ENCODE measurements at places on chromosomes 6 and 20.

DNA sequence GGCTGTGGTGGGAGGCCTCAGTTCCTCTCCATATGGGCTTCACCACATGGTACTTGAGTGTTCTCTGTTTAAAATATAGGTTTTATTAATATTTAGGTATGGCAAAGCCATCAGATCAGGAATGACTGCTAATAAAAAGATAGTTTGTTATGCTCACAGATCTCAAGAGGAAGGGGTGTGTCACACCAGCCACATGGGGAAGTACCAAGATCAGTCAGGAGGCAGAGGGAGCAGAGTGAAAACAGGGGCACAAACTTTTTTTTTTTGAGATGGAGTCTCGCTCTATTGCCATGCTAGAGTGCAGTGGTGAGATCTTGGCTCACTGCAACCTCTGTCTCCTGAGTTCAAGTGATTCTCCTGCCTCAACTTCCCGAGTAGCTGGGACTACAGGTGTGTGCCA is 92.1 kb upstream of the GCM1 start:
- no peak for DNase-seq

DNA sequence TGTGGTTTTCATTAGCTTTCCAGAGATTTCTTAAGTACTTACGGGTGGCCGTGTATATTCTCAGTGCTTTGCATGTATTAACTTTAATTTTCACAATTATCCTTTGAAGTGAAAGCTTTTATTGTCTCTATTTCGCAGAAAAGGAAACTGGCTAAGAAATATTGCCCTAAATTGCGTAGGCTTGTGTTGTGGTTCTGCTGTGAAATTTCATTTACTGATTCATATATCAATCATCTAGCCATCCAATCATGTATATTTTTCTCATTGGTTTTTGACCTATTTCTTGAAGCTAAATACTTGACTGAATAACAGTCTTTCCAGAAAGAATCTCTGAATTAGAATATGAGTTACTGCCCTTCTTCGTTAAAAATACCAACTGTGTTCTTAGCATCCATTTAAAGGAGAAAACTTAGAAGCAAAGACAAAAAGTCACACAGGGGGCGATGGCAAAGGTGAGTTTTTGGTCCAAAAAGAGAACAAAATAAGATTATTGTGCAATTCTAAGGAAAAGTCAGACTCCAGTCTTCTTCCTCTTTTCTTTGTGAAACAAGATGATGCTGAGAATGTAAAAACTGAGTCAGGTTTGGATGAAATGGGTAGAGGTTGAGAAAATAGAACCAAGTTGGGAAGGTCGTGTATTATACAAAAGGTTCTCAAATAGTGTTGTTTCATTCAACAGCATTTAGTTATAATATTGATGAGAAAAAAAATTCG is 1.4 kb downstream of the CYB5R4 start:
- DNase-seq: no peak

DNA sequence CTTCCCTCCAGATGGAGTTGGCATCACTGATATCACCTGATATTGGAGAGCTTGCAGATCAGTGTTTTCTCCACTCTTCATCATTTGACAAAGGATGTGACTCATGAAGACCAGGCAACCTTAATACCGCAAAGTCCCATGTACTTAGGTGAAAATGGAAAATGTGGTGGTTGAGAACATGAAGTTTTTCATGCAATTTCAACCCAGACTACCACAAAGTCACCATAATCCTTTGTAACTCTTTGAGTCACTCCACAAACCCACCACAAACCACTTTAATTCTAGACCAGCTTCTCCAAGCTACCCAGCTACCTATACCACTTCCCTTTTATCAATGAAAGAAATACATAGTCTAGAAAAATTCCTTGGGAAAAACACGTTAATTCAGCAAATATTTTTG is 7.1 kb downstream of the NHLRC1 start:
- DNase-seq: no peak

GRCh38 chr6:1987640-1988039 is 257.8 kb downstream of the GMDS start:
- no peak for DNase-seq

- no peak for DNase-seq
These were observed 683 bp upstream of the C20orf204 start for GRCh38 chr20:64035066-64035932.

DNA sequence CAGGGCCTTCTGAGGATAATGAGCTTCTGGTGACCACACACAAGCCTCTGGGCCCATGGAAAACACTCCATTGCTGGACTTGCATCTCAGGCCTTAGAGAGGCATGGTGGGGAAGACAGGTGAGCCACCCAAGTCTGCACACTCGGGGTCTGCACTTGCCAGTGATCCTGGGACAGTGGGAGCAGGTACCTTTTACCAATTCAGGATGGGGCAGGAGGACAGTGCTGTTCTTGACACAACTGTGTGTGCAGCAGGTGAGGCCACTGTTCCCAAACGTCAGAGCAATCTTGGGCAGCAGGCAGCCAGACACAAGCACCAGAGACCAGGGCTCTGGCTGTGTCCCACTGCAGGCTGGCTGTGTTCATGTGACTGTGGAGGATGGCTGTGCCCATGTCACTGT is 221.3 kb downstream of the ERMARD start:
- no peak for DNase-seq

DNA sequence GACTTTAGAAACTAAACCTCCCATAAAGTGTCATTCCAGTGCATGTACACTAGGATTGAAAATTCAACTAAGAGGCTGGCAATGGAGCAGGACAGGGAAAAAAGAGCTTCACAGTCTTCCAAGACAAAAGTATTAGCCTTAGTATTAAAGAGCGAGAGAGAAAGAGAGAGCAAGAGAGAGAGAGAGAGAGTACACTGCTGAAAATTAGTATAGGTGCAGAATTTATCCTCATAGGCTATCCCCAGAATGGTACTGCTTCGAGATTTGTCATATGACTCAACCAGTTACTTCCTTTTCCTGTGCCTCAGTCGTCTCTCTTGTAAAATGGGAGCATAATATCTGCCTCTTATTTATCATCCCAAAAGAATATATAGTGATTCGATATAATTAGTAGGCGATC is 543.2 kb upstream of the JARID2 start:
- no peak for DNase-seq

DNA sequence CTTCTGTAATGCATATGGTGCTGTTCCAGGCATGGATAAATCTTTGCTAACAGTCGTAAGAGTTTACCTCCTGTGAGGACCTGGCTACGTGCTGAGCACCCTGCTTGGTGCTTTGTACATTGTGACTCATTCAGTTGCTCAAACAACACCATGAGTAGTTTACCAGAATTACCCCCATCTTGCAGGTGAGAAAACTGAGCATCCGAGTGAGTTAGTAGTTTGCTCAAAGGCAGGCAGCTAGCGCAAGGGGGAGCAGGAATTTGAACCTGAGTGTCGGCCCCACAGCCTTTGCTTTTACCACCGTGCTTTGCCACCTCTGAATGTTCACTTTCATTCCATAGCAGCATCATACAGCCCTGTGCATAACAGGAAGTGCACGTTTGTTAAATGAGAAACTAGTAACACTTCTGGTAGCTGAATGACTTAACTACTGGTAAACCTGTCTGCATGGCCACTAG is 121.9 kb downstream of the MTHFD1L start:
- no peak for DNase-seq

GRCh38 chr20:52493171-52493721 is 301.7 kb upstream of the ZFP64 start:
- no peak for DNase-seq

DNA sequence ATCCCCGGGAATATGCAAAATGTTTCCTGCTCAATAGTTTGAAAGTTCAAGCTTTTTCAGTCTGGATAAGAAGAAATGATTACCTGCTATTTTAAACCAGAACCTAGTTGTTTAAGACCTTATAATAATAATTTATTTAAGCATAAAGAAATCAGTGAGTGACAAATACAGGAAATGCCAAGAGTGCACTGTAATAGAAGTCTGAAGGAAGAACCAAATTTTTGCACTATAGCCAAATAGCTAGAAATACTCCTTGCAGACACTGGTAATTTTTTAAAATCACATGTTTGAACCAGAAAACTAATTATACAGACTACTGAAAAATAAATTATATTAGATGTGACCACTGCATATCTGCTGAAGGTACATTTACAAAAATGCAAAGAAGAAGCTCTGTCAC is 93.2 kb downstream of the MMS22L start:
- peak; percentile 78 for DNase-seq

DNA sequence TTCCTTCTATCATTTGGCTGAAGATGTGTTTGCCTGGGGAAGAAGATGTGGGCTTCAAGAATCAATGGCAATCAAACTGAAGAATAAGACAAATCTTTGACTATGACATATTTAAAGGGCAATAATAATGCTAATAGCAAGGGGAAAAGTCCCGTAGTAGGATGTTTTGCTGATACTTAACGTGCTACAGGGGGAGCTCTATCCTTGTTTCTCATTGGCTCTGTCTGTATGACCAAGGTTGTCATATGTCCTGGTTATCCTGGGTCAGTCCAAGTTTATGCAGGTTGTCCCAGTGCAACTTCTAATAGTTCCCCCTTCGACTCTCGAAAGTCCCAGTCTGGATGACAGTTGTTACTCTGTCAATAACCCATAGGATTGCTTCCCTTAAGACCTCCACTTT is 321.3 kb downstream of the DHX35 start:
- DNase-seq: no peak

DNA sequence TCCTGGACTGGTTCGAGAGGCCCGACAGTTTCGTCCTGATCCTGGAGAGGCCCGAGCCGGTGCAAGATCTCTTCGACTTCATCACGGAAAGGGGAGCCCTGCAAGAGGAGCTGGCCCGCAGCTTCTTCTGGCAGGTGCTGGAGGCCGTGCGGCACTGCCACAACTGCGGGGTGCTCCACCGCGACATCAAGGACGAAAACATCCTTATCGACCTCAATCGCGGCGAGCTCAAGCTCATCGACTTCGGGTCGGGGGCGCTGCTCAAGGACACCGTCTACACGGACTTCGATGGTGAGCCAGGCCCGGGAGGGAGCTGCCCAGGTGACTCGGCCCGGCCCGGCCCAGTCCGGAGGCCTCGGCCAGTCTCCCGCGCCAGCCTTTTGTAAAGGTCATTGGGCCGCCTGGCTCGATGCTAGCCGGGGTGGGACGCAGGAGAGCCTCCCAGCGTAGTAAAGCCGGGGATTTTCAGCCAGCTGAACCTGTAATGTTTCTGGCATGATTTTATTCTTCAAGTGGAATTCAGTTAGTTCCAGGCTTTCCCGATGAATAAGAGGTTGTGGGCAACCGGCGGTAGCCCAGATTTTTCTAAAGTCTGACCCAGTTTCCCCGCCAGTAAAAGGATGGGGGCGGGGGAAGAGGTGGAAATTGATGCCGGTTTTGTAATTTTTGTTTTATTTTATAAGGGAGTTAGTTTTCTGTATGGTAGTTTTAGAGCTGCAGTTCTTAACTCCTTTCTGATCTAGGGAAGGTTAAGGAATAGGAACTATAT is 1.4 kb downstream of the PIM1 start:
- DNase-seq: no peak

GRCh38 chr20:22052025-22052650 is 346.7 kb downstream of the PAX1 start:
- DNase-seq: no peak

DNA sequence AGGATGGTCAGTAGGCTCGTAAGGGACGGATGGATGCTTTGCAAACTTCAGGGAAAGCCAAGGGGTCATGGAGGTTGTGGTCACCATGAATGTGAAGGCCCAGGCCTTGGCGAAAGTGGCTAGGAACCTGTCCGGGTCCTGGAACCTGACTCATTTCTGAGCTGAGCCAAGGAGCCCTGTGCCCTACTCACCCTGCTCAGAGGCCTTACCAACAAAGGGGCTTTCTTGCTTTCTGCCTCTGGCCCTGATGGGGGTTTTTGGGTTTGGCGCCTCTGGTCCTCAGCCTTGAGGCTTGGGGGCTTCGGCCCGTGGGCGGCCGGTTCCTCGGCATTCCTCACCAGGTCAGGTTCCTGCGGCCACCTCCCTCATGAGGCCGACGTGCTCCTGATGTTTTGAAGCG is 155.1 kb downstream of the DTNBP1 start:
- no peak for DNase-seq
